Brain pericyte (primary cell): ENCODE measurements at places on chromosomes 11 and 22.

GRCh38 chr11:78351979-78352841, 65.4 kb downstream of the GAB2 start:
- no peak for DNase-seq

- peak; percentile 22 for DNase-seq
Observed at GRCh38 chr22:47333625-47334024, 571.2 kb downstream of the TBC1D22A start.

GRCh38 chr11:14093065-14093464, 130.5 kb downstream of the SPON1 start:
- no peak for DNase-seq

DNA sequence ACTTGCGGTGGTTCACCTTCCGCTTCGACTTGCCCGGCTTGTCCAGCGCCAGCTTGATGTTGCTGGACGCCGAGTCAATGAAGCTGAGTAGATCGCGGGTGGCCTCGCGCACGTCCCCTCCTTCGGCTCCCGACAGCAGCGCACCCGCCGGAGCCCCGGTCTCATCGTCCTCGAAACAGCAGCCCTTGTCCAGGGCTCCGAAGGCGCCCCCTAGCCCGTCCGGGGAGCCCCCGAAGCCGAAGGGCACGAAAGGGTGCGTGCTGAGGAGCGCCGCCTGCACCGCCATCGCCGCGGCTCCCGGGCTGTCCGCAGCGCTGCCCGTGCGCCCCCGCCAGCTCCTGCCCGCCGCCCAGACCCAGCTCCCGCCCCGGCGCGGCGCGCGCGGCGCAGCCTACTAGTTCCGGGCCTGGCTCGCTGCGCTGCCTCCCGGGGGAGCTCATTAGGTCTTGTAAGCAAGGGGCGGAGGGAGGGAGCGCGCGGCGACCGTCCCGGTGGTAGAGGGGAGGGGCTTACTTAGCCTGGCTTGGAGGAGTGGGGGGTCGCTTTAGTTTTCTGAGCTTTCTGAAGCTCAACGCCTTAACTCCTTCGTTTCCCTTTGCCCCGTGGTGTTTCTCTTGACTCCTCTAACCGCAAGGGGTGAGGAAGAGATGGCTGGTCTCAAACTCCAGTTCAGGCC, at the start of gene FAM181B:
Gene FAM181B (minus strand): TSS at position 421 of the 676 bp plus-strand sequence. CDS start 135 bp downstream, at position 286.
- no peak for DNase-seq

GRCh38 chr11:3735827-3736226, 61.5 kb downstream of the NUP98 start:
- DNase-seq, result no peak

DNA sequence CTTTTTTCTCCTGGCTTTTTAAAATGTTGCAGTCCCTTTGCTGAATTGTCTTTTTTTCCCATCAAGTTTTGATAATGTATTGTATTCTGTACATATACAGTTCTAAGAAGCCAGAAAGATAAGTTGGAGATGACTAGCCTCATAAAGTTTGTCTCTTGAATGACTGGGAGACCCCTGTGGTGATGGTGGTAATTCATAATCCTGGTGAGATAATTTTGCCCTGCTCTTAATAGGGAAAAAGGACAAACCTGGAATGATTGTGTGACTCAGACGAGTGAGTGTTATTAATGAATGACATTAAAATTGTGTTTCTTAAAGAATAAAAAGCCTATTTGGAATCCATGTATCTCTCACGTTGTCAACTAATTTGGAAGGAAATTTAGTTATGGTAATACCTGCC, 1.2 kb downstream of the HIKESHI start:
- no peak for DNase-seq

- no peak for DNase-seq
Observed at GRCh38 chr11:112292785-112293407, 32.2 kb upstream of the PLET1 start.

DNA sequence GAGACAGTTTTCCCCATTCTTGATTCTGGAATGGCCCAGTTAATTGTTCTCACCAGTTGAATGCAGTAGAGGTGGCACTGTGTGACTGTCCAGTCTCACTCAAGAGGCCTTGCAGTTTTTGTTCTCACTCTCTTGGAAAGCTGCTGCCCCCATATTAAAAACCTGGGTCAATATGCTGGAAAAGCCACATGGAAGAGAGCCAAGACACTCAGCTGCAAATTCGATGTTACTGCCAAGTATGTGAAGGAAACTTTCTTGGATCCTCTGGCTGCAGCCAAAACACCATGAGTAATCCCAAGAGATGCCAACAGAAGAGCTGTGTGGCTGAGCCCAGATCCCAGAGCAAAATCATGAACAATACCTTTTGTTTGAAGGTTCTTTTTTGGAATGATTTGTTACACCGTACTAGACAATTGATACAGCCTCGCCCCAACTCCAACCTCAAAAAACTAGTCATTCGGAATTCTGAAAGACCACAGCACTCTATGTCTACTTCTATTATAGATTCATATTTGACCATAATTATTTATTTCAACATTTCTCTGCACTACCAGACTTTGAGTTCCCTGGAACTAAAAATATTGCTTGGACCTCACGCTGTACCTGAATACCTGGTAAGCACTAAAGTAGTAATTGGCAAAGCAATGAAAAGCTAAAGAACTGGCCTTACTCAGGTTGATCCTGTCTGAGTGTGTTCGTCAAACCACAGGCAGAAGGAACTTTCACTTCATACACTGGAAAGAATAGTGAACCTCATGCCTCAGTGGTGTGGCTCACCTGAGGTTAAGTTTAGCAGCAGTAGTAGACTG, 378.8 kb downstream of the ETS1 start:
- no peak for DNase-seq

GRCh38 chr11:94888204-94888603, 85.2 kb downstream of the CWC15 start:
- no peak for DNase-seq

DNA sequence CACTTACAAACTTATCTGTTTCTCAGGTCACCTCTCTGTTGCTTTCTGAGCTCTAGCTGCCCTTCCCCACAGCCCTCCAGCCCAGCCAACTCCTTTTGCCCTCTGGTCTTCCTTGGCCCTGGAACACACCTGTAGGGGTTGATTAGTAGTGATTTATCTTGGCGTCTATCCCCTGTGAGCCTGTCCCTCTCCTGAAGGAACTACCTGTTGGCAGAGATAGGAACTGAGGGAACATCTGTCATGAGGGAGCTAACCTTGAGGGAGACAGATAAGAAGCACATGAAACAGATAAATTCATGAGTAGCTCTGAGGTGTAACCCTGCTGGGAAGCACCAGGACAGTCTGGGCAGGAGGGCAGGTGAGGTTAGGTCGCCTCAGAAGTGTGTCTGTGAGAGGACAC, 38.9 kb downstream of the CABIN1 start:
- DNase-seq, result no peak

- DNase-seq, result no peak
Observed at GRCh38 chr11:112290493-112290850, 29.8 kb upstream of the PLET1 start.

GRCh38 chr11:46710821-46711269, 8.2 kb upstream of the F2 start:
- no peak for DNase-seq

- DNase-seq, result no peak
Observed at GRCh38 chr22:29216873-29217666, 11.4 kb downstream of the EMID1 start.

GRCh38 chr11:126884594-126884993, 116.0 kb downstream of the KIRREL3 start:
- no peak for DNase-seq

- no peak for DNase-seq
Observed at GRCh38 chr22:20268279-20269012, at the start of gene RTN4R. RTN4R (minus strand) TSS chr22:20268318; CDS start chr22:20268092, 226 bp downstream.

- DNase-seq, result no peak
Observed at GRCh38 chr11:12845163-12845562, 164.0 kb upstream of the RASSF10 start.

DNA sequence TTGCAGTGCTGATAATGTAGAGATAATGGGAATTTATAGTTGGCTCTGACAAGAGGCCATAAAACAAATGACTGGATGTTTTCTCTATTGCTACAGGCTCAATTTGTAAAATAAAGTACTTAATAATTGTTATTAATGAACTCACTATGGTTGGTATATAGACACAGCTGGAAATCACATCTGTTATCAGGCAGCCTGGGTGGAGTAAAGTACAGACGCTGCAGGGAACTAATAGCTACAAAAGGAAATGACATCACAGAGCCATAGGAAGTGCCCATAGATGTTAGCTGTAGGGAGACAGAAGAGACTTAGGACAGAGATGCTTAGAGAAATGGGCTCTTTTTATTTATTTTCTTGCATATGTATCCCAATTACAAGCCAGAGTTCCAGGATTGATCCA, 81.0 kb upstream of the SNX19 start:
- no peak for DNase-seq

- no peak for DNase-seq
Observed at GRCh38 chr11:92131289-92131865, 93.2 kb upstream of the FAT3 start.

- no peak for DNase-seq
Observed at GRCh38 chr11:2450321-2451041, 5.7 kb downstream of the KCNQ1 start.

- DNase-seq, result no peak
Observed at GRCh38 chr11:105229761-105230160, 90.2 kb upstream of the CARD18 start.

GRCh38 chr11:126978165-126978564, 22.4 kb downstream of the KIRREL3 start:
- no peak for DNase-seq

GRCh38 chr11:123338997-123339752, 90.9 kb upstream of the GRAMD1B start:
- no peak for DNase-seq

DNA sequence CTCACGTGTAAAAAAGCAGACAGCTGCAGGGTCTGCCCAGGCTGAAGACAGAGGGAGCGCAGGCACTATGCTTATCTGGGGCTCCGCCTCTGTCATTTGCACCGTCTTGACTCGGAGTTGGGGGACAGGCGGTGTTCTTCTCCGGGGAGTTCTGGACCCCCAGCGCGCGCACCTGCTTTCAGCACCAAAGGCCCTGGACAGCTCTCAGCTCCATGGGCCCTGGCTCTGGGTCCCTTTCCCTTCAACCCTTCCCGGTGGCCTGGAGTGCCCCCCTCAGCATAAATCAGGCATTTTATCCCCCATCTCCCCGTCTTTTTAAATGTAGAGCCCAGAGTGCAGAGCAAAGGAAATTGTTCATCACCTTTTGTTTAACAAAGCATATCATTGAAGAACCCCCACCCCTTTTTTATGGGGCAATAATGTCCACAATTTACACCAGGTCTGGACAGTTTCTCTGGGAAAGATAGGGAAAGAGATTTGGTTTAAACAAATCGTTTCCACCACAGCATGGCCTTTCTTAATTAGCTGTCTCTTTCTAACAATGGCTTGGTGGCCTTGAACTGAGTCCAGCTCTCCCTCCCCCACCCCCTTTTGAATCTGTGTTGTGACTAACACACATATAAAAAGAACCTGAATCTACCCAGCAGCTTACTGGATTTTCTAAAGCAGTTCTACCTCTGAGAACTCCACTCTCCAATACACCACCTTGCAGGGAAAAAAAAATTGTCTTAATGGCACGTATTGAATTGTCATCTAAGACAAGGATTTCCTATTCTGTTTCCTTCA, 1.7 kb downstream of the SEZ6L start:
- no peak for DNase-seq

- no peak for DNase-seq
Observed at GRCh38 chr11:119539583-119539982, 116.6 kb upstream of the THY1 start.

DNA sequence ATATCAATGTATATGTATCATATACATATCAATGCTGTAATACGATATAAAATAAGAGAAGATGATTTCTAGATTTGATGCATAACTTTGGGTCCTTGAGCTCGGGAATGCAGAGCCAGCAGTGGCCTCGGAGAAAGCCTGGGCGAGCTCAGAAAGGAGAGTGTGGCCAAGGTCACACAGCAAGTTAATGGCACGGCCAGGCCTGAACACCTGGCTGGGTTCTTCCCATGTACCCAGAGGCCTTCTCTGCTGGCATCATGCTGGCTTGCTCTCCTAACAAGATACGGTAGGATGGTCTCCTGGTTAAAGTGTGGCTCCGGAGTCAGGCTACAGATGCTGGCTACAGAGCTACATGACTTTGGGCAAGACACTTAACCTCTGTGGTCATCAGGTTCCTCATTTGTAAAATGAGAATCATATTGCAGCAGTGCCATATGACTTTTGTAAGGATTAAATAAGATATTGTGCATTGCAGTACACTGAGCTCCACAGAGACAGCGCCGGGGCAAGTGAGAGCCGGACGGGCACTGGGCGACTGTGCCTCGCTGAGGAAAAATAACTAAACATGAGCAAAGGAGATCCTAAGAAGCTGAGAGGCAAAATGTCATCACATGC, 29.9 kb downstream of the TPST2 start:
- DNase-seq, result no peak

- no peak for DNase-seq
Observed at GRCh38 chr11:27723687-27724086, 23.4 kb upstream of the BDNF start.

DNA sequence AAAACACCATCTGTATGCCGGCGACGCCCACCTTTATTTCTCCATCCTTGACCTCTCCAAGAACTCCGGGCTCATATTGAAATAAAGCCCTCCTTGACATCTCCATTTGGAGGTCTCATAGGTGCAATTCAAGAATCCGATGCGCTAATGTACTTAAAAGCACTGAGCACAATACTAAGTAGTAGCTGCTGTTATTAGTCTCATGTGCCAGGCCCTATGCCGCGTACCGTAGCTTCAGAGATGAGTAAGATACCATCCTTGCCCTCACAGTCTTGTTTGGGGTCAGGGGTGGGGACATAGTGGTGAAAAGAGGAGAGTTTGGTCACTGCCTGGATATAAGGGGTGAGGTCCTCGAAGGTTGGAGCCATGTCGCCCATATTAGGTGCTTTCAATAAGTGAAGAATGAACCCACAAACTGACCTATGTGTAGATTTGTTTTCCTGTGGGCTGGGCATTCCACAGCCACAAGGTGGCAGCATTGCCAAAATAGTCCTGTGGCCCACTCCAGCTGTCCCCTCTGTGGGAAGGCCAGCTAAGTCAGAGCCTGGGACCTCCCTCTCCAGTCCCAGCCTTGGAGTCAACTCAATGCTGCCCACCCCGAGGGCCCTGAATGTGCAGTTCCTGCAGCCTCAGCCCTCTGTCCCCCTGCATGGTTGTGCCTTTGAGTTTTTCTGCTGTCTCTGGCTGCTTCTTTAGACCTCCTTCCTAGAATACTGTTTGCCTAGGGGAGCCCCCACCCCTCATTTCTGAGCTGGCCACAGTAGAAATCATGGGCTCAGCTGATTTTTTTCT, 6.5 kb downstream of the DCPS start:
- no peak for DNase-seq
